ENCODE measurements at places on chromosomes 3 and 15. TPM values are rescaled to one million over a fixed set of nuclear protein-coding genes. Genes with fewer than 3 reads are reported as not detected.

Gene ADIPOQ
- total RNA-seq: not detected

Gene TRPM1
- total RNA-seq: not detected

Gene CLSTN2
- total RNA-seq: not detected

Gene CTDSPL
- 8.7 TPM for total RNA-seq

Gene LXN
- total RNA-seq: 25.8 TPM

Gene MCTP2
- total RNA-seq: 91.5 TPM

DNA sequence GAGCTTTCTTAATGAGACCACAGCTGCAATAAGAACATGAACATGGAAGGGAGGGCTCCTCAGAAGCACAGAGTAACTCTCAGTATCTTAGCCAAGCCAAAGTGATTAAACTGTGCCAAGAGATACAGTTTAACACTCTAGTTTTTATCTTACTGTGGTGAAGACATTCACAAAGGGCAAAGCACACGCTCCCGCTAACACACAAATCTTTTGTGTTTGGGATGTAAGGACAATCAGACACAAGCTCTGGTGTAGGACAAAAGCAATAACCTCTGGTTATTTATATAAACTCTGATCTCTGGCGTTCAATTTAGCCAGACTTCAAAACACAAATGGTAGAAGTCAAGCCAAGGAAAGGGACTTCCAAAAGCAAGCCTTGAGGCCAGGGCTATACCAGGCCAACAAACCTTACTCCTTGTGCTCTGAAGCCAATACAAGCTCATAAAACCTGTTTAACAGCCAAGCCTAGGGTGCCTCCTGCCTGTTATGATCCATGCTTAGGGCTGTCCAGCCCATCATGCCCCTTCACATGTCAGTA, 27.8 kb downstream of the DPH3 start:
- DNase-seq: no peak

GRCh38 chr15:23567921-23568320, 2.4 kb downstream of the MKRN3 start:
- DNase-seq: no peak

DNA sequence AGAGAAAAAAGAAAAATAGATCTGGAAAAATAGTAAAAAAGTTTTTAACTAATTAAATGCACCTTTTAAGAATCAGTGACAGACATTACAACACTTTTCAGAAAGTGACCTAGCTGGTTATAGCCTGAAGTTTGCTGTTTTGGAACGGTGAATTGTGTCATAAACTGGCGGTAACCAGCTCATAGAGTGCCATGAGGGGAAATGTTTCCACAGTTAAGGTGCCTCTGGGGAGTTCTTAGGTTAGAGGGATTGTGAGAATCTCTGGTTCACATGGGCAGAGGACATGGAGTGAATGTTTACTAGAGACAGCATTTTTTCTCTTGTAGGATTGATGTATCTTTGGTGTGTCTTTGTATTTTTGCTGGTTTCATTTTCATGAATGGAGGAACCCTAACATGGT, 2.8 kb downstream of the TBC1D23 start:
- no peak for DNase-seq

DNA sequence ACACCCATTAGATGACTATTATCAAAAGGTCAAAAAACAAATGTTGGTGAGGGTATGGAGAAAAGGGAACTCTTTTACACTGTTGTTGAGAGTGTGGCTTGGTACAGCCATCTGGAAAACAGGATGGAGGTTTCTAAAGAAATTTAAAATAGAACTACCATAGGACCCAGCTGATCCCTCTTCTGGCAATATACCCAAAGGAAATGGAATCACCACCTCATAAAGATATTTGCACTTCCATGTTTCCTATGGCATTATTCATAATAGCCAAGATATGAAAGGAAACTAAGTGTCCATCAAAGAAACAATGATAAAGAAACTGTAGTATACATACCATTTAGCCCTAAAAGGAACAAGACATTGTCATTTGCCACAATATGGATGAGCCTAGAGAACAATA, 186.3 kb downstream of the SCAPER start:
- DNase-seq: no peak

DNA sequence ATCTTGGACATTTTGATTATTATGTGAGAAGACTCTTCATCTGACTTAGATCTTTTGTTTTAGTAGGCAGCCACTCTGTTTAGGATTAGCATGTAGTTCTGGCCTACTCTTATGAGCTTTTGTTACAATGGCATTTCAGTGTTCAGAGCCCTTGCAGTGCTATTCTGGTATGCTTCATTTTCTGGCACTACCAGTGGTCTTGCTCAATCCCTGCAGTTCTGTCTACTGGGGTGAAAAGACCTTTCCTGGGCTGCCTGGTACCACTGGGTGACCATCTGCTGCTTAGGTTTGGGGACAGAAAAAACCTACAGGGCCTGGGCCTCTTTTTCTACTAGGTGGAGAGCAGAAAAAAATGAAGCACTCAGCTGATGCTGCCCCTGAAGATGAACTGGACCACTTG, 42.5 kb downstream of the IL16 start:
- no peak for DNase-seq

- DNase-seq: no peak
These were observed 573 bp upstream of the CEP152 start for GRCh38 chr15:48811325-48811958.

DNA sequence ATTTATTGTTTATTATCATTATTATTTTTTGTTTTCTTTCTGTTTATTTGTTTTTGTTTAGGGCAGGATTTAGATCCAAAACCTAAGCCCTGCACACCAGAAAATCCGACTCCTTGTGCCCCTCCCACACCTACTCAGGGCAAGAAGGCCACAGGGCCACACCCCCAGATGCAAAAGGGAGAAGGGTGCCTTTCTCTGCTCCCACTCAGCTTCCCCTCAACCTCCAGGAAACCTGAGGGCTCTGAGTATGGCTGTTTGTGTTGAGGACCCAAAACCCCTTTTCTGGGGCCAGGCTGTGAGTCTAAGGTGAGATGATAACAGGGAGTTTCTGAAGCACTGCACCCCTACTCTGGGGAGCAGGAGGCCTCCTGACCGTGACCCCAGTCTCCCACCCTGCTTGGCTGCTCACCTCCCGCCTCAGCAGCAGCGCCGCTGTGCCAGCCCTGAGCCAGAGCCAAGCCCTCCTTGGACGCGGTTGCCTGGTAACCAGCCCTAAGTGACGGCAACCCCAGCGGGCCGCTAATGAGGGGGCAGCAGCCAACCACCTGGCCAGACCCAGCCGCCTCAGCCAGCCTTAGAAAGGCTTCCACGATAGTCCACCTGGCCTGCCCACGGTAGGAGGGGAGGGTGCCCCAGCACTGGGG, 6.4 kb upstream of the C15orf39 start:
- no peak for DNase-seq

DNA sequence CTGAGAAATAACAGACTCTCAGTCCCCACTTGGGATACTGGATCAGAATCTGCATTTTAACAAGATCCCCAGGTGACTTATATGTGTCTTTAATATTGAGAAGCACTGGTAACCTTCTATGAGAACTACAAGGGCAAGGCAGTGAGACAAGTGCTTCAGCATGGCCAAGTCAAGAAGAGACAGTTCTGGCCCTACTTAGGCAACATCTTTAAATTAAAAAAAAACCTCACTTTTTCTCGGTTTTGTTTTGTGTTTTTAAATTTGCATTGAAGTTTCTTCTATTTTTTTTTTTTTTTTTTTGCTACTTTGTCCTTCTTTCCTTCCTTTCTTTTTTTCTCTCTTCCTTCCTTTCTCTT, 42.5 kb upstream of the SPTSSB start:
- no peak for DNase-seq

Measured in activated T-helper 2 cell treated with anti-CD3 and anti-CD28 coated beads, Interferon-gamma antibody, Interleukin-2, Interleukin-4, amounts not matched to agents 10 μg/mL and 5 μg/mL and 100 μg/mL, durations not matched to agents 14 hours and 24 hours and 36 hours (primary cell).